ENCODE measurements at places on chromosomes 5 and 9. TPM values are rescaled to one million over a fixed set of nuclear protein-coding genes. Genes with fewer than 3 reads are reported as not detected.

- no peak for DNase-seq
Observed at GRCh38 chr9:72960446-72960845, 7.6 kb upstream of the ALDH1A1 start.

DNA sequence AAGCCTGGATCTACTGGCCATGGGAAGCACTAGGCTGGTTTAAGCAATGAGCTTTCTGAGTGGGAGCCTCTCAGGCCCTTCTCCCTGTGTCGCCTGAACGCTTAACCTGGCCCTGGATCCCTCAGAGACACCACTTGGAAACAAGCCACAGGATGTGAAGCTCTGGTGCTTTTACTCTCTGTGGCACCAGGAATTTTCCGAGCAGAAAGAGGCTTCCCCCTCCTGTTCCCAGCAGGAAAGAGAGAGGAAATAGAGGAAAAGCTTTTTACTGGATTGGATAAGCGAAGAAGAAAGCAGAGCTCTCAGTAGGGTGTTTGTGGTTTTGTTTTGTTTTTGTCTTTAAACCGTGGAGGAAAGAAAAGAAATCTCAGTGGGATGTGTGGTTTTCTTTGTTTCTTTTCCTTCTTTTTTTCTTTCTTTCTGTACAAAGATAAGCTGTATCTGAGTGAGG is 34.5 kb downstream of the COL15A1 start:
- no peak for DNase-seq

- peak; percentile 92 for DNase-seq
Observed at GRCh38 chr5:111072949-111073682, 1.6 kb downstream of the TSLP start.

GRCh38 chr9:98240475-98240874 is 15.0 kb downstream of the TBC1D2 start:
- no peak for DNase-seq

DNA sequence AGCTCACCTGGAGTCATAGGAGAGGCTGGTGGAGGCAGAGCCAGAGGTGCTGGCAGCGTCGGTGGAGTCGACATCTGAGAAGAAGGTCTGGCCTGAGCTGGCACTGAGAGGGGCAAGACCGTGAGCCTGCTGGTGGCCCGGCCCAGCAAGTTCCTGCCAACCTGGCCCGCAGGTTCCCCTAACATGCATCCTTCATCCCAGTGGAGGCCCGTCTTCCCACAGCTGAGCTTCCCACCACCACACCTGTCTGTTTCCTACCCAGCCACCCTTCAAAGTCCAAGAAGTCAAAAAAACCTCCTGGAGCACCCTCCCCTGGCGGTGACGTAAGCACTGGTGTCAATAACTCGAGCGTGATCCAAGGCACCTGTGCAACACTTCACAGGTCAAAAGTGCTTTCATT is 16.9 kb downstream of the PHF19 start:
- no peak for DNase-seq

GRCh38 chr5:54581831-54582548 is 64.4 kb downstream of the SNX18 start:
- DNase-seq = no peak

SUSD3 gene
- 6.3 TPM for total RNA-seq

C1QTNF3 gene
- 3.5 TPM for total RNA-seq

MED27 gene
- total RNA-seq = 37.0 TPM

PCDHB10 gene
- total RNA-seq = 2.9 TPM
